ENCODE measurements at places on chromosomes 13 and 19.

DNA sequence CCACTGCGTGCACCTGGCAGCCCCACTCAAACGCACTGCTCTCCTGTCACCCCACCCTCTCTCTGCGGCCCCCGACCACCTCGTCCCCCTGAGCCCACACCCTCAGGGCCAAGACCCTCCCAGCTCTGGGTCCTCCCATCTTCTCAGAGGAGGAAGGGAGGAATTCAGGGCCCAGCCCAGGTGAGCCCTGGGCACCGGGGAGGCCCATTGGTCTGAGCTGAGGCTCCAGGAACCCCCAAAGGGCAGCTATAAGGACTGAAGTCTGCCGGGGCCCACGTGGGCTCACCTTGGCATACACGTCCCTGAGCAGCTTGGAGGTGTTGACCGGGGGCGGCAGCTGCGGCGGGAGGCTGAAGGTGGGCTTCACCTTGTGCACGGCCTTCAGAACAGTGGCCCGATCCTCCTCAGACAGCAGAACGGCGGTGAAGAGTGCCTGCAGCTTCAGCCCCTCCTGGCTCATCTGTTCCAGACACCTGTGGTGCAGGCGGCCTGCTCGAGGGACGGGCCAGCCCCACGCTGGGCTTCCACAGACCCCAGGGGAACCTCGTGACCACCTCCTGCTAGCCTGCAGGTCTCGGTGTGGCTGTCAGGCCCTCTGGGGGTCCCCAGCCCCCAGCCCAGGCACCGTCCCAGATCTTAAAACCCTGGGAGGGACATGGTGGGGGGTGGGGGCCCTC, 8.8 kb downstream of the POLRMT start:
- no peak for DNase-seq

- peak; percentile 61 for DNase-seq
These were observed 13.2 kb downstream of the EHD2 start for GRCh38 chr19:47726467-47726866.

DNA sequence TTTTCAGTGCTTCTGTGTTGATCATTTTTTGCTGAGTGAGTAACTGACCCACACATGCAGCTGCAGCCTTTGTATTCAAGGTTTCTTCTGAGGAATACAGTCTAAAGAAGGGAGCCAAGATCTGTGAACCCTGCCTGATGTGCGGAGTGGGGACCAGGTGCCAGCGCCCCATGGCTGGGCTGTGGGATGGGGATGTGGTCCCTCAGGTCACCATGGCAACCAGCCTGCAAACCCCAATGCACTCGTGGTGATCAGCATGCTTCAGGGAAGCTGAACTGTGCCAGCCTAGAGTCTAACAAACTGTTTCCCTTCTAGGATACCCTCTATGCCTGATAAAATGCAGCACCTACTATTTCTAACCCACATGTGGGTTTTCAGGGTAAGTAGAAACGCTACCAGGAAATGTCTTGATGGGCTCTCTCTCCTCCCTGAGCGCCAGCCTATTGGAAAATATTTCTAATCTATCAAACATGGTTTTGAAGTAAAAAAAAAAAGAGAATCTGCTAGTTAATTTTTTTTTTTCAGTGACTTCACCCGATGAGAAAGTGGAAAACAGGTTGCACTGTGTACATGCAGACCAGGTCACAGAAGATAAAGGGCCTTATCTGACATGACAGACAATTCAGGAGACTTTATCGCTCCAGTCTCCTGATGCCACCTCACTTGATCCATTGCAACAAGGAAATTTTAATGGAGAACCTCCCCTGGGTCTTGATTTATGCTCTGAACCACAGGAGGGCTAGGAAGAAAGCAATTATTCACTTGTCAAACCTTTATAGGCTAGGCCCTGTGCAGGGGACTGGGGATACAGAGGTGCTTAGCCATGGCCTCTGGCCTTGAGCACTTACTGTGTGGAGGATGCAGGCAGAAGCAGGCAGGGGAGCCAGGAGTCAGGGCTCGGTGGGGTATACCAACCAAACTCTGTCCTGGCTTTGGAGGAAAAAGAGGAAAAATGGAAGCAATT, 51.1 kb downstream of the RASL11A start:
- no peak for DNase-seq

- no peak for DNase-seq
These were observed 846 bp downstream of the TGFBR3L start for GRCh38 chr19:7915250-7916102.

GRCh38 chr19:8681345-8682029, 17.1 kb downstream of the ACTL9 start:
- DNase-seq: no peak

- no peak for DNase-seq
These were observed 182.5 kb downstream of the KCNRG start for GRCh38 chr13:50197705-50198104.

- DNase-seq: no peak
These were observed 189.3 kb downstream of the TM9SF2 start for GRCh38 chr13:99690426-99691174.

DNA sequence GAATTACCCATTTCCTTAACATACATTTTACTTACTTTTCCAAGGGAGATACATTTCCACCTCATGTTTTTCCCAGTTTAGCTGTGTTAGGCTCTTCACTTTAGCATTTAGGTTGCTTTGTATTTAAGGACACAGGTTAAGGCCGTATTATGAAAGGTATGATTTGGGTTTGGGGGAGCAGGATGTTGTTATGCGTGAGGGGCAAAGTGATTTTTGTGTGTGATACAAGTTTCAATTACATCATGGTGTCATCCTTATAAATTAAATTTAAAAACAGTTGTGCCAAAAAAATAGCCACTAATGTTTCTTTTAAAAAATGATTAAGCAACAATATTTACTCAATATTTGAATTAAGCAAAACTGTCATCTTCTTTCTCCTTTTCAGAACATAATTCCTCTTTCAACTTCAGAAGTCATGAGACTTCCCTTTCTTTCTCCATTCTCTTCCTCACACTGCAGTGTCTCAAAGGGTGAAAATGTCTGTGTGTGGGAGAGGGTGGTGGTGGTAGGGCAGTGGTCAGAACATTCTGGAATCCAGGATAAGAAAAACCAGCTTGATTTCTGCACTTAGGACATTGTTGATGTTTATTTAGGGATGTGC, 126.2 kb downstream of the KCNRG start:
- DNase-seq: no peak

DNA sequence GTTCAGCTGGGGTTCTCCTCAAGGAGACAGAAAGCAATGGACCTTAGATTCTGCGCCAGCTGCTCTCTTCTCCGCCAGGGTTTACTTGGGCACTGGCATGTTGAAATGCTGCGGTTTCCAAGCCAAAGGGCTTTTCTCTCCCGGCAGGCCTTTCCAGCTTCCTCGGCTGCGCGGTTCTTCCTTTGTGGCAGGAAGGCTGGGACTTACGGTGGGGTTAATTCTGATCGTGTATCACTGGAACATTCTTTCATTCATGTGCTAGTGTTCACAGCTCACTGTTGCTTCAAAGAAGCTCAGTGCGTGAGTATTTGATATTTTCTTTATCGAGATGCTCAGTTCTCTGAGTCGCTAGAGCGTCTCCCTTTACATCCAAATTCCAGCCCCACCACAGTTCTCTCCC, 723.2 kb downstream of the UQCRFS1 start:
- DNase-seq: no peak

- DNase-seq: no peak
These were observed 26.5 kb downstream of the FAM216B start for GRCh38 chr13:42807866-42808265.

DNA sequence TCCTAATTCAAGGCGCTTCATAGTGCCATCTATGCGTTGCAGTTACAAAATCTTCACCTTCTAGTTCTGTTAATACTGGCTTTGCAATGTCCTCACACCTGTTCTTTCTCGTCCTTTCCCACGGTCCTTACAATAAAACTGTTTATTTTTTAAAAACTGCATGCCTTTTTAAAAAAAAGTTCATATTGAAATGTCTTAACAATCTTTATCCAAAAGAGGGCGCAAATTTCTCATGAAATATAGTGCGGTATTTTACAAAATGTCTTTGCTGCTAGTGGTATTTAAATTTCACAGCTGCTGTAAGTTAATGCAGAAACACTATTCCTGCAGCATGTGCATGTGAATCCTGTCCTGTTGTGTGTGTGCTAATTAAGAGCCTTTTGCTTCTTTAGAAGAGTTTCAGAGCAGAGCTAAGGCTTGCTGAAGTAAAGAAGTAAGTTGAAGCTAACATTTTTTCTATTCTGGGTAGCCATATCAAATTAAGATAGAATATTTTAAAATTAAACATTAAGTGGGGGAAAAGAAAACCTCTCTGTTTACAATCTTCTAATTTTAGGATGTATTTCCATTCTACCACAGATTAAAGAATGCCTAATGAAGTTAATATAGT, 15.8 kb upstream of the CLDN10 start:
- no peak for DNase-seq

DNA sequence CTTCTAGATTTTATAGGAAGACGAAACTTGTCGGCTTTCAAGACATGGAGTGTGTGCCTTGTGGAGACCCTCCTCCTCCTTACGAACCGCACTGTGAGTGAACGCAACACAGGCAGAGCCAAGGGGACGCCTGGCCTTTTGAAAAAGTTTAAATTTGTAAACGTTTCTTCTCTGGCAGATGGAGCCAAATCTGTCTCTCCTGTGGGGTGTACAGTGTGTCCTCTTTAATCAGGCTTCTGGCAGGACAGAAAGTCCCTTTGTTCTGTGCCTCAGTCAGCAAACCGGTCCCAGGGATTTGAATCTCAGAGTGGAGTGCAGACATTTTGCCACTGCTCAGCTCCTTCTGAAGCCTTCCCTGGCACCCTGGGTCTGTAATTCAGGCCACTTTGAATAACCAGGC, 56.5 kb downstream of the TNFRSF19 start:
- DNase-seq: no peak

GRCh38 chr19:42433503-42434260, 6.5 kb upstream of the LIPE start:
- peak; percentile 64 for DNase-seq

DNA sequence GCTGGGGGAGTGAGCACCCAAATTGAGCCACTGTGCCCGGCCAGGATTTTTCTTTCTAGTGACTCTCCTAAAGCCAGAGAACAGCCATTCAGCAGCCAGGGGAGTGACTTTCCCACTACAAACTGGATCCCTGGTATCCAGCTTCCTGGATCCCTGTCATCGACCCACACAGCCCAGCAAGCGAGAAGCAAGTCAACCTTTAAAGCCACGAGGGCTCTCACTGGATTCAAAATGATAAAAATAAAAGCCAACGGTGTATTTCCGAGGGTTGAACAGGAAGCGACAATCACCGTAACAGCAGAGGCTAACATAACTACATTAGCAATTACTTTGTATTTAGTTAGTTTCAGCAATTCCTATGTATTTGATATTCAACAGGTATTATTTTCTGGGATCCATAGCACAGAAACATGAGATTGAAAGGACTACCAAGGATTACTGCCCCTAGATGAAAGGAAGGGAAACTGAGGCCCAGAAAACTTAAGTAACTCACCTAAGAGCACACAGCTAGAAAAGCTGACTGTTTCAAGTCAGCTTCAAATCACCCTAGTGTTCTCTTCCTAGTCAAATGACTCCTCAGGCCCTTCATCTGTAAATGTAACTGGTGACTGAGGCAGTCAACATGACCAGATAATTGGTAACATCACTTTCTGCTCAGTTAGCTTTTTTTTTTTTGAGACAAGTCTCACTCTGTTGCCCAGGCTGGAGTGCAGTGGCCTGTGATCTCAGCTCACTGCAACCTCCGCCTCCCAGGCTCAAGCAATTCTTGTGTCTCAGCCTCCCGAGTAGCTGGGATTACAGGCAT, 2.7 kb downstream of the RFX1 start:
- no peak for DNase-seq

- no peak for DNase-seq
These were observed 14.4 kb upstream of the RFXAP start for GRCh38 chr13:36804588-36804987.

DNA sequence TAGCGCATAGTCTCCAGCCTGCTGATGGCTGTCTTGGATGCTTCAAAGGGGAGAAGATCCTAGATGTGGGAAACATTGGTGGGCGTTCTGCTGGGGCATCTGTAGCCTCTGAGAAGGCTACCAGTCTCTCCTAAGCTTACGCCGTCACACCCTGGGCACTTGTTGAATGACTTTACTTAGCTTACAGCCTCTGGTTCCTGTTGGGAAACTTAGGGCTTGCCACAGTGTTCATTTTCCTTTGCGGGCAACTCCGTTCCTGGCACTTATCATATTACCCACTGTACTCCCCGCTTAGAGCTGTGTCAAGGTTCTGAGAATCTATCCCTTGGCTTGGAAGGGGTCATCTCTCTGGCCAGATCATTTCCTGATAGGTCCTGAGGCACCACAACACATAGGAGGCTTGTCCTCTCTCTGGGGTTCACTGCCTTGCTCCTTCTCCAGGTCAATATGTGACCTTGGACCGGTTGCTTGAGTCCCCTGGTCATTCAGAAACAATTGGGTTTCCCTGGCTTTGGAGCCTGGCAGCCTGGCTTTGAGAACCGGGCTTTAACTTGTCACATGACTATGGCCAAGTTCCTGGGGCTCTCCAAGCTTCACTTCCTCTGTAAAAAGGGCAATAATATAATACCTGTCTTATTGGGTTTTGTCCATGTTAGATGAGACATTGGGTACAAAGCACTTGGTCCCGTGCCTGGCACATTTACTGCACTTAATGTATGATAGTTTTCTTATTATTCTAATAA, 20.5 kb upstream of the ALOX5AP start:
- no peak for DNase-seq

DNA sequence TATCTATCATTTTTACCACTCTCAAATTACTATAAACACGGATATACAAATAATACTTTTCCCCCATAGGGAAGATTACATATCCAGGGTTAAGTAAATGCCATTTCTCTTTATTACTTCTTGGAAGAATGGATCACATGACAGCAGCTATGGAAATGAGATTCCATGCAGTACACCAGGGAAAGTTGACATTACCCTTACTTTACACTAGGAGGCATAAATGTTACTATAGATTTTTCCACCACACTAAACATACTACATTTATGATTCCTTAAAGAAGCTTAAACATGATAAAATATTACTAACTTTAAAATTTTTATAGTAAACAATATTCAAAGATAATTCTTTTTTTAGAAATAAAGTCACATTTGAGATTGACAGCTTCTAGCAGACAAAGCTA, 611.4 kb downstream of the PCDH9 start:
- no peak for DNase-seq

- no peak for DNase-seq
These were observed 682 bp downstream of the SSBP4 start for GRCh38 chr19:18419699-18420460.

- DNase-seq: no peak
These were observed 23.0 kb downstream of the CUL4A start for GRCh38 chr13:113232208-113233003.

DNA sequence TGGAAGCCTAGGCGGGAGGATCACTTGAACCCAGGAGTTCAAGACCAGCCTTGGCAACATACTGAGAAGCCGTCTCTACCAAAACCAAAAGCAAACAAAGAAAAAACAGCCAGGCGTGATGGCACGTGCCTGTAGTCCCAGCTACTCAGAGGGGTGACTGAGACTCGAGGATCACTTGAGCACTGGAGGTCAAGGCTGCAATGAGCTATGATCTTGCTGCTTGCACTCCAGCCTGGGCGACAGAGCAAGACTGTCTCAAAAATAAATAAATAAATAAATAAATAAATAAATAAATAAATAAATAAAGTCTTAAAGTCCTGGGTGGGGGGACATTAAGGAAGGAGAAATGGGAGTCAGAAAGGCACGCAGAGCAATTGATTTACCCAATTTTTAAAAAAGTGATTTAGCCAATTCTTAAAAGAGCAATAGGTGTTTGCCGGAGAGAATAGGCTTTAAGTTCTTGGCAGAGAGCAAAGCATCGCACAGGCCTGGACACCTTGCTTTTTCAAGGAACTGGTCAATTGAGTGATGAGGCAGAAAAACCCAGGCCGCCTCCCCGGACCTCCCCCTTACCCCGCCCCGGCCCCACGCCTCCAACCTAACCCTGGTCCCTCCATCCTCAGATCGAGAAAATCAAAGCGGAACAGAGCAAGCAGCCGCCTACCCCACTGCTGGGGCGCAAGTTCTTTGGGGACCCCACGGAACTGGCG, 9.5 kb upstream of the SHKBP1 start:
- no peak for DNase-seq
